Skin of body (tissue), 3 donors: ENCODE measurements at places on chromosomes 4 and X. TPM values are rescaled to one million over a fixed set of nuclear protein-coding genes. Genes with fewer than 3 reads are reported as not detected.

DNA sequence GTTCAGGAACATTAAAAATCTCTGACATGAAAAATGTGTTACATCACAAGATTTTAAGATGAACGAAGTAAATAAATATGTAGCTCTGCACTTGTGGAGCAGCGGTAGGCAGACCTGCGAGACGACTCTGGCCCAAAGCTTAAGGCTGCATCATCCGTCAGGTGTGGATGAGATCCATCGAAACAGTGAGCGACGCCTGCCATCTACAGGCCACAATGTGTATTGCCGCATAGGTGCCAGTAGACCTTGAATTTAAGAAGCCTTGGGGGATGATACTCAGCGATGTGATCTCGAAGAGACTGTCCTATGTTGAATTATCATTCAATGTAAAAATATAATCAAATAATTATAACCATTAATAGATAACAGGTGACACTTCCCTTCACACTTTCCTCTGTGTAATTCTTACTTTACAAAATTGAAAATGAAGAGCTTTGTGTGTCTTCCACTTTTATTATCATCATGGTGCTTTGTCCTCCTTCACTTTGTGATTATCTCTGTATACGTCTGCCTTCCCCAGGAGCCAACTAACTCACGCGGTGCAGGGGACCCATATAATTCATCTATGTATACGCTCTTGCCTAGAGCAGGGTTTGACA is 851.0 kb downstream of the RAB28 start:
- DNase-seq = peak; percentile 16

DNA sequence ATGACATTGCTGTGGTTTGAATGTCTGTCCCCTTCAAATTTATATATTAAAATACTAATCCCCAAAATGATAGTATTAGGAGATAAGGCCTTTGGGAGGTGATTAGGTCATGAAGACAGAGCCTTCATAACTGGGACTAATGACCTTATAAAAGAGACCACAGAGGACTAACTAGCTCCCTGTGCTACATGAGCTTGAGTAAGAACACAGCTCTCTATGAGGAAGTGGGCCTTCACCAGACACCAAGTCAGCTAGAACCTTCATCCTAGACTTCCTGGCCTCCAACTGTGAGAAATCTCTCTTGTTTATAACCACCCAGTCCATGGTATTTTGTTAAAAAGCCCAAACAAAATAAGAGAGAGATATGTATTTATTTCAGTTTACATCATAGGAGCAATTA is 242.2 kb upstream of the CTSO start:
- no peak for DNase-seq

- no peak for DNase-seq
Measured at GRCh38 chr4:114866901-114867670, 246.3 kb downstream of the NDST4 start.

DNA sequence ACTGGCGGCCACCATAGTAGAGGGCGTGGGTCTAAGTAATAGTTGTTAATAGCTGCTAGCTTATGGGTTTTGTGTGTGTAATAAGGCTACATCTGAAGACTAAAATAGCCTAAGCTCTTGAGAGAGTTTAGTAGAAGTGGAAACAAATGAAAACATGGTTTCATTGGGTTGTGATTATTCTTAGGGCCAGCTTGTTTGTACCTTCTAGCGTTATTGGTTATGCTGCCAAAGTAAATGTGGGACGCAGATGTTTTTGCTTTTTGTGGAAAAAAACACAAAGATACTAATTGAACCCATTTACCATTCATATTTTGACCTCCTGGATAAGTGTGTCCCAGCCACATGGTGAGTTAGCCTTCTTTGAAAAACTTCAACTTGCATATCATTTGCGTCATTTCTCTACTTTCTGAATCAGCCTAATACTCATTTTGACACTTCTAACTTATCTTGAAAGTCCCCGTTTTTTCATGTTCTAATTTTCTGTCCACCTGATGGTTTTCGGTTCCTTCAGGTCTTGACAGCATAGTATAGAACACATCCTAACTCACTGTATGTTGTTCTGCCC is 305.3 kb downstream of the FRMPD4 start:
- no peak for DNase-seq

GRCh38 chr4:155657985-155658680 is 8.5 kb upstream of the GUCY1A1 start:
- no peak for DNase-seq

DNA sequence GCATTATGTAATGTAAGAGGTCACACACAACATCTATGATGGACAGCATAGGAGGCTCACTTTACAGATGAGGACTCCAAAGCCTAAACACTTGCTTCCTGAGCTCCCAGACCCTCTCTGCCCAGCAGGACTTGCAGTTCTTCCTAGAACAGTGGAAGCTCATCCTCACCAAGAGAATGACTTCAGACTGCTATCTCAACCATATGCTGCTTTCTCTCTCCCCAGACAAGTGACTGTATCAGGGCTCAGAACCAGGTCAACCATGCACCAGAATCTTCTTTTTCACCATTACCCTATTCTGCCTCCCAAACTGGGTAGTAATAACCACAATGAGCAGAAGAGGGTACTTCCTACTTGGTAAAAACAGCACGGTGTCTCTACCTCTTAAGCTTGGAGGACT is 12.2 kb downstream of the RNF150 start:
- DNase-seq = no peak

ZNF182 gene
- 4.1 TPM for total RNA-seq

SCD5 gene
- total RNA-seq = 15.5 TPM

TSPAN6 gene
- total RNA-seq = 29.3 TPM

CXCL13 gene
- 0.30 TPM for total RNA-seq

BTC gene
- total RNA-seq = 4.1 TPM

ZNF674 gene
- 5.1 TPM for total RNA-seq
